ENCODE measurements at places on chromosomes 2 and 18.

GRCh38 chr2:20179755-20180594 lies 45.0 kb downstream of the SDC1 start:
- DNase-seq = no peak

DNA sequence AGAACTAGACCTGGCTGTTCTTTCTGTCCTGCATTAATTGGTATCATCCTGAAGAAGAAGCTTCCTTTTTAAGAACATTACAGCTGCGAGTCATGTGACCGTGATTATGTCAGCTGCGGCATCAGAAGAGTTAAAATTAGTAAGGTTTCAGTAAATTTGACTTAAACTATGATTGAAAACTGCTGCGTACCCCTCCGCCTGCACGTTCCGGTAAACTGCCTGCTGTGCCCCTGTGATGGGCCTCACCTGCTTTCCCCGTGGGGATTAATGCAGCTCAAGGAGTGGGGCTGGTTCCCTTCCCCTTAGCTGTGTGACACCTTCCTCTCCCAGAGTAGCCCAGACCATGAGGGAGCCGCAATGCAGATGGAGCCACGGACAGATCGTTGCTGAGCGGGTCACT lies 36.1 kb upstream of the MYO3B start:
- no peak for DNase-seq

DNA sequence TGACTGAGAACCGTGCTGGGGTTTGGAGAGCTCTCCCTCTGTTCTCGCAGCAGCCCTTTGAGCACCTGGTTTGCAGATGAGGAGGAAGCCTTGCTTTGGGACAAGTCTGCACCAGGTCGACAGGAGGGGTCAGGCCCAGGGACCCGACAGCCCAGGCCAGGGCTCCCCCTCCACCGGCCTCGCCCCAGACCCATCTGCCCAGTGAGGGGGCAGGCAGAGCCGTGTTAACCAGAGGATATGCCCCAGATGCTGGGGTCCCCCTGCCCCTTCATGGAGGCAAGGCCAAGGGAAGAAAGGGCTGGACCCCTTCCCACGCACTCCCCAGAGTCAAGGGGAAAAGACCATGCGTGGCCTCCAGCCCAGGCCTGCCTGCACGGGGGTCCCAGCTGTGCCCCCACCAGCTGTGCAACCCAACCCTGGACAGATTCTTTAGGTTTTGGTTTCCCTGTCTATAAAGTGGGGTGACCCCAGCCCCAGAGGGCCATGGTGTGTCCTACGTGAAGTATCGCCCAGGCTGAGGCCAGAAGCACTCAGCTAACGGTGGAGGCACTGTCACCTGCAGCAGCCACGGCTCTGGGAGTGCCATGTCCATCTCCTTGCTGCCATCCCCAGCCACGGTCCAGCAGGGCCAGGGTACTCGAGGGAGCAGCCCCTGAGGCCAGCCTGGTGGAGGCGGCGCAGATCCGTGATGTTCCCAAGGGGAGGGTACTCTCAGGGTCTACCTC lies 4.8 kb upstream of the SNED1 start:
- no peak for DNase-seq

DNA sequence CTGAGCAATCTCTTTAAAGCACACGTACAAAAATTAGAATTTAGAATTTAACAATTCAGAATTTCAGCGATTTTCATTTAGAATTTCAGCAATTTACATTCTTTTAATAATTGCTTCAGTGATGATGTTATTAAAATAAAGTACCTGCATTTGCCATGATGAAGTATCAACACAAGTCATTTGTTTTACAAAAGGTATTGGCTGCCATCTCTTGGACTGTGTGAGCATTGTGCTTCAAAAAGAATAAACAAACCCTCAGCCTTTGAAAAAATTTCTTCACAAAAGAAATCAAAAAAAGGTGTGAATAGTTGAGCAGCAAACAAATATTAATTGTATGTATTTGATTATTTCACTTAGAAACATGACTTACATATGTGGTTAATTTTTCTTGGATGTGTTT lies 27.1 kb upstream of the ZC3H15 start:
- no peak for DNase-seq

GRCh38 chr2:240626531-240627300 lies 1.4 kb downstream of the GPR35 start:
- no peak for DNase-seq

DNA sequence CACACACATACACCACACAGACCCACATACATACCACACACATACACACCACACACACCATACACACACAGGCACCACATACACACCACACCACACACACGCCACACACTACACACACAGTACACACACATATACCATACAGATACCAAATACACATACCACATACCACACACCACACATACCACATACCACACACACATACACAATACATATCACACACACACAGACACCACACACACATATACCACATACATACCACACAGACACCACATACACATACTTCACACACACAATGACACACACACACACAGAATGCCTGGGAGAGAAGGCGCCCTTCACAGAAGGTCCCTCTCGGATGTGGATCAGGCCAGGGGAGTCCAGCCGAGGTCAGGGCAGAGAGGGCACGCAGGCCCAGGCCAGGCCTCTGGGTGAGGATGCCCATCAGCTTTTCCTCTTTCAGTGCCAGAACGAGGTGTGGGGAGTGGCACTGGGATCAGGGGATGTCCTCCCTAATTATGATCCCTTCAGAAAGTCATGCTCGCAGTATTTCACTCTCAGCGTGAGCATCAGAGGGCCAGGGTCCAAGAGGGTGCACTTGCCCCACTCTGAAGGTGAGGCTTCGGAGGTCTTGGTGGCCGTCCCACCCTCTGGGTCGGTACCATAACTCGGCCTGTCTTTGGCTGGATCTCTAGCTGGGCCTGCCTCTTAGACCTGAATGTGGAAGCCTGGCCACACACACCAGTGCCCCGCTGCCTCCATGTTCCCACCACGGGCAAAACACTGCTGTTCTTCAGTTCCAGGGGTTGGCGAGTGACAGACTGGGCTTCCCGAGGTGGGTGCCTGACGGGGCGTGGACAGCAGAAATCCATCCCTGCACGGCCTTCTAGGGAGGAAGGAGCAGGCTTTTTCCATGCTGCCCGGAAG lies 70.6 kb upstream of the ODC1 start:
- DNase-seq = no peak

- DNase-seq = no peak
These were observed 120.1 kb downstream of the NUP35 start for GRCh38 chr2:183244300-183244844.

- no peak for DNase-seq
These were observed 56.1 kb downstream of the PLEKHM3 start for GRCh38 chr2:207969249-207969648.

GRCh38 chr2:176106581-176107539 lies at the start of gene HOXD11:
HOXD11 (plus strand) TSS chr2:176107280; CDS start chr2:176107356, 76 bp downstream.
- no peak for DNase-seq

DNA sequence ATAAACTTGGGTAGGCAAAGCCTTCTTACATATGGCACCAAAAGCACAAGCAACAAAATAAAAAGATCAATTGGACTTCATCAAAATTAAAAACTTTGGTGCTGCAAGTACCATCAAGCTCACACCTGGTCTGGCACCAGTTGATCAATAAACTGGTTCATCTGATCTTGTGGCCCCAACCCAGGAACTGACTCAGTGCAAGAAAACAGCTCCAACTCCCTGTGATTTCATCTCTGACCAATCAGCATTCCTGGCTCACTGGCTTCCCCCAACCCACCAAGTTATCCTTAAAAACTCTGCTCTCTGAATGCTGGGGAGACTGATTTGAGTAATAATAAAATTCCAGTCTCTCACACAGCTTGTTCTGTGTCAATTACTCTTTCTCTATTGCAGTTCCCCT lies 8.4 kb downstream of the EPG5 start:
- no peak for DNase-seq

DNA sequence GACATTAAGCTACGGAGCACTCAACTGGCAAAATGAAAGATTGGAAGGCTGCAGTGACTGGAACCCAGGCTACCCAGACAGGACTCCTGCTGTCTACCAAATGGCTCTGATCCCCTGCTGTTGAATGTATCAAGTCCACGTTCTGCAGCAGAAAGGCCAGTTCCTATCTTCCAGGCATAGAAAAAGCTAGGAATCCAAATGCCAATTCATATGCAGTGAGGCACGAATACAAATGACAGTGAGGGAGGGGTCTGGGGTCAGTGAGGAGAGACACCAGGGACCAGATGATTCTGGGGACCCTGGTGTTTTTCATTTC lies 5.3 kb downstream of the NRP2 start:
- DNase-seq = no peak

- no peak for DNase-seq
These were observed 1563.0 kb downstream of the SUCLG1 start for GRCh38 chr2:82896117-82896516.

- DNase-seq = no peak
These were observed 230.4 kb downstream of the FAM210A start for GRCh38 chr18:13495961-13496360.

GRCh38 chr2:39228413-39229209 lies 15.2 kb downstream of the CDKL4 start:
- DNase-seq = no peak

- DNase-seq = no peak
These were observed 39.5 kb upstream of the IL1RL1 start for GRCh38 chr2:102271844-102272243.

DNA sequence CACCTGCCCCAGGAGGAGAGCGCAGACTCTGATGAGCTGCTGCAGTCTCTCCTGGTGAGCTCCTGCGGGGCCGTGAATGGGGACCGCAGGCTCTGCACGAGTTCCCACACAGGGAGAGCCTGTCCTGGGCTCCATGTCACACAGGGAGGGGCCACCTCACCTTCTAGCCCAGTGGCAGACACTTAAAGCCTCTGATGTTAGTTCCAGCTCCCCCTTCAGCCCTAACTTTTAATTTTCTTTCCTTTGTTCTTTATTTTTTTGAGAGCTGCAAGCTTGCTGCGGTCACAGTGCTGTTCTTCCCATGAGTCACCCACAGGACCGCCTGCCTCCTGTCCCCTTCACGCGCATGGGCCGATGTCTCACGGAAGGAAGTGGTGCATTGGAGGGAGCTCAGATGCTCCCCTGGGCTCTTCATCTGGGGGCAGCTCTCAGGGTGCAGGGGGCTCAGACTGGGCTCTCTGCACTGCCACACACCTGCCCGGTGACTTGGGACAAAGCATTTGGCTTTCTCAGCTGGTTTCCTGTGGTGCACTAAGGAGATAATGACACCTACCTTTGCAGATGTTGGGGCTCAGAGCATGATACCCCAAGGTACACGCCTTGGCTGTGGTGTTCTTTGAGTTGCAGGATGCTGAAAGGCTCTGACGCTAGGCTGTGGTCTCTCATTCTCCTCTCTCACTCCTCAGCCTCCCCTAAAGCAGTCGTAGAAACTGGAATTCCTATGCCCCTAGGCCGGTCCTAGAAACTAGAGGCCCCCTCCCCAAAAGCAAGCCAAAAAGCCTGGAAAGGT lies 37.2 kb upstream of the PXDN start:
- peak; percentile 35 for DNase-seq

DNA sequence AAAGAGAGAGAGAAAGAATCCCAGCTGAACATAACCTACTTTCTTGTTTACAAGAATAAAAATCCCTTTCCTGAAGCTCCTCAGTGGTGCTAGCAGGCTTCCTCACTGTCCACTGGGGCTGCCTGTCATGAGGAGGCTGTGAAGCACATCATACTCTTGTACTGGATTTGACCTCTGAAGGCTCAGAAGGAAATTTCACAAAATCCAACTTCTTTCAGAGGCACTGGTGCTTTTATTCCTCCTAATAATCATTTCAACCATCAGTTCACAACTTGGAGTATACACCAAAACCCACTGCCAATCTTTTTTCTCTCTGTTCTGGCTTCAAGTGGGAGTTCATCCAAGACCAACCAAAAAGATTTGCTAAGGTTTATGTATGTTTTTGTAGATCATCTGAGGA lies 48.5 kb downstream of the TMX3 start:
- DNase-seq = no peak

- no peak for DNase-seq
These were observed 36.9 kb upstream of the MEX3C start for GRCh38 chr18:51234117-51235008.

DNA sequence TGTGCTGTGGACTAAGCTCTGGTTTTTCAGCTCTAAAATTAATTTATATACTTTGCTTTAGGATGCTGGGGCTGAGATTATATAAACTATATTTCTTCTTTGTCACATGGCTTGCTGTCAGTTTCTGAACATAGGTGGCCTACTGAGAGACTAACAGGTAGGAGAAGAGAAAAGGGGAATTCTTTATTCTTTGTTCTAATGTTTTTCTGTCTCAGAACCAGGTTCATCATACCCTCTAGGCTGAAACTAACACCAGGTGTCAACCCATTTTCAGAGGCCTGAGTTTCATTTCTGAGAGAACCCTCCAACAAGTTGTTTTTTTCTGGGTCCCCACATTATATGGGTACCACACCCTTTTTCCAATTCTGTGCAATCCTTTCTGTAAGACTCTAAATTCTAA lies 843.6 kb downstream of the TRIB2 start:
- DNase-seq = no peak

GRCh38 chr2:26976237-26976636 lies 5.8 kb downstream of the MAPRE3 start:
- DNase-seq = no peak

DNA sequence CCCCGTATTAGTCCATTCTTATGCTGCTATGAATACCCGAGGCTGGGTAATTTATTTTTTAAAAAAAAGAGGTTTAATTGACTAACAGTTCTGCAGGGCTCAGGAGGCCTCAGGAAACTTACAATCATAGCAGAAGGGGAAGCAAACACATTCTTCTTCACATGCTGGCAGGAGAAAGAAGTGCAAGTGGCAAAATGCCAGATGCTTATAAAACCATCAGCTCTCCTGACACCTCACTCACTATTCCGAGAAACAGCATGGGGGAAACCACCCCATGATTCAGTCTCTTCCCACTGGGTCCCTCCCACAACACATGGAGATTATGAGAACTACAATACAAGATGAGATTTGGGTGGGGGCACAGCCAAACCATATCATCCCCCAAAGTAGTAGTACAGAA lies 2148.5 kb upstream of the PIK3C3 start:
- DNase-seq = no peak

- DNase-seq = no peak
These were observed 27.1 kb downstream of the TSPYL6 start for GRCh38 chr2:54228945-54229344.

GRCh38 chr2:10003206-10004125 lies 39.9 kb upstream of the KLF11 start:
- no peak for DNase-seq

- DNase-seq = no peak
These were observed 64.3 kb downstream of the NFATC1 start for GRCh38 chr18:79459946-79460480.

- DNase-seq = peak; percentile 40
These were observed 29.9 kb downstream of the HPCAL1 start for GRCh38 chr2:10332402-10333246.

DNA sequence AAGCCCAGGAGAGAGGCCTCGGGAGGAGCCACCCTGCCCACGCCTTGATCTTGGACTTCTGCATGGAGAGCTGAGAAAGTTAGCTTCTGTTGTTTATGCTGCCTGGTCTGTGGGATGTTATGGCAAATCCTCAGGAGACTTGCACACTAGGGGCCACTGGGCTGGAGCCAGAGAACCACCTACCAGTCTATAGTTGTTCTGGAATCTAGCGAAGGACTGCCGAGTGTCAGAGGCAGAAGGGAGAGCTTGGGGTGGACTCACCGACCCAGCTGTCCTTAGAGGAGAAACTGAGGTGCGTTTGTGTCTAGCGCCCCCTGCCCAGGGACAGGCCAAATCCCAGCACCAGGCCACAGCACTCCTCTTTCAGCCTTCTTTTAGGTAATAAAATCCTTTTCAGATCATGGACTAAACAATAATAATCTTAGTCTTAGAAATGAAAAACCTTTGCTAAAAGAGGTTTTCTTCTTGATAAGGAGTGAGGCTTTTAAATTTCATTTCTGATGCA lies 398.7 kb upstream of the SALL3 start:
- DNase-seq = no peak
